Activated CD4-positive, CD25-positive, alpha-beta regulatory T cell (primary cell): ENCODE measurements at places on chromosomes 13 and 19.

DNA sequence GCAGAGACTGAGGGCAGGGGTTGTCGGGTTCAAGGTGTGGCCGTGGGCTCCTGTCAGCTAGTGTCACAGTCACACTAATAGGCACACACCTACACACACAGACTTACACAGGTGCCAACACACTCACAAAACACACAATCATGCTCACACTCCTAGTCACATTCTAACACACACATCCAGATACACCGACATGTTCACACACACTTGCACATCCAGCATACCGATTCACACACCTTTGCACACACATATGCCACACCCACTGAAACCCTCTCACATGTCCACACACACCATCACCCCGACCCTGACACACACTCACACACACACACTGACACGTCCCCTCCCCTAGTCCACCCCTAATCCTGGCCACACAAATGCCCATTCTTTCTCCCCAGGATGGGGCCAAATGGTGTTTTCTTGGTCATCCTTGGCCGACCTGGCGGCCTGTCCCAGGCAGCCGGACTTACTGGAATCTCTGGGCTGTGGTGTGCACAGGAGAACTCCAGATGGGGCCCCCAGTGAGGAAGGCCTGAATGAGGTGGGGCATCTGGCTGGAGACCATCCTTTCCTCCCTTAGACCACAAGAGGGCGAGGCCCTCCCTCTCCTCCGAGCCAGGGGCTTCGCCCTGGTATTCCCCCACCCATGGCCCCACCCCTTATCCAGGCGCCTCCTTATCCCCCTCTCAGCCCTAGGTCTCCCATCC lies 19.1 kb upstream of the PNMA8B start:
- DNase-seq = no peak

DNA sequence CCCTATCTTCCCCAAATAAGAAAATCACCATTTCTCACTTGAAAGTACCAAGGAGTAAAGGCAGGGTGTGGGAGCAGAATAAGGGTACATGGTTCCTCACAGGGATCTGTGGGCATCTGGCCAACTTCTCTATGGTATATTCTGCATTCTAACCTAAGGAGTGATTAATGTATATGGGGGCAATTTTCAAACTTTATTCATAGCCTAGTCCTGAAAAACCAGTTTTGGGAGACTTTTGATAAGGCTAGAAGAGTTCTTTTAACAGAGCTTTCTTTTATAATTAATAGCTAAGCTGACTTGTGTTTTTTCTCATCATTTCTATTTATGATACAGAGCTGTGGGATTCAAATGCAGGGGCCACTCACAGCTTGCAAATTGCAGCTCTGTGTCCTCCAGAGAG lies 852 bp downstream of the SCEL start:
- DNase-seq = no peak

GRCh38 chr13:95137096-95137495 lies 164.2 kb downstream of the ABCC4 start:
- DNase-seq = no peak

DNA sequence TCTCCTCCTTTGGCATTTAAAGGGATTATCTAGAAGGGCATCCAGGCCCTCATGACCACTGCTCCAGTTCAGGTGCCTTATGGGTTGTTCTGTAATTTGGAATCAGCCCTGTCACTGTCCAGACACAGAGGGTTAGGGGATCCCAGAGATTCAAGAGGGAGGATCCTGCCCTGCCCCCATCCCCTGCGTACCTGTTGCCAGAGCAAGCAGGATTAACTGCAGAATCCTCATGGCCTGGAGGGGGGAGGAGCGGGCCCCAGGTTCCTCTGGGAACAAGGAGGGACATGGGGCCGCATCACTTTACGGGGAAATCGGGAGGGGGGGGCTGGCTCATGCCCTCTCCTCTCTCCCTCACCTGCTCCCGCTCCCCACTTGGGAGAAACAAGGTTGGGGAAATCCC lies 1.0 kb downstream of the KLK11 start:
- DNase-seq = no peak

GRCh38 chr19:12596927-12597548 lies 13.6 kb downstream of the ZNF490 start:
- DNase-seq = no peak

DNA sequence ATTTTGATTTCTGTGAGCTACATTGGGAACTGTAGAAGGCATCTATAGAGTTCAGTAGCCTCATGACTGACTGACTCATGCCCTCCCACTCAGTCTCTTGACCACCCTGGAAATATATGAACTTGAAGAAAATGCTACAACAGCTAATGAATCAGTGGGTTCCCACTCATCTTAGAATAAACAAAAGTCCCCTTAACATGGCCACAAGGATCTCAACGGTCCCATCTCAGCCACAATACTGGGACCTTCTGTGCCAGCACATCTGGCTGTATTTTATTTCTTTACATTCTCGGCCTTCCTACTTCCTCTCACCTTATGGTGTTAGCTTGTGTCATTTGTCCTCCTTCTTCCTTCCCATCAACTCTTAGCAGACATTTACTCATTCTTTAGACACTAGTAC lies 619.8 kb downstream of the DCT start:
- no peak for DNase-seq

DNA sequence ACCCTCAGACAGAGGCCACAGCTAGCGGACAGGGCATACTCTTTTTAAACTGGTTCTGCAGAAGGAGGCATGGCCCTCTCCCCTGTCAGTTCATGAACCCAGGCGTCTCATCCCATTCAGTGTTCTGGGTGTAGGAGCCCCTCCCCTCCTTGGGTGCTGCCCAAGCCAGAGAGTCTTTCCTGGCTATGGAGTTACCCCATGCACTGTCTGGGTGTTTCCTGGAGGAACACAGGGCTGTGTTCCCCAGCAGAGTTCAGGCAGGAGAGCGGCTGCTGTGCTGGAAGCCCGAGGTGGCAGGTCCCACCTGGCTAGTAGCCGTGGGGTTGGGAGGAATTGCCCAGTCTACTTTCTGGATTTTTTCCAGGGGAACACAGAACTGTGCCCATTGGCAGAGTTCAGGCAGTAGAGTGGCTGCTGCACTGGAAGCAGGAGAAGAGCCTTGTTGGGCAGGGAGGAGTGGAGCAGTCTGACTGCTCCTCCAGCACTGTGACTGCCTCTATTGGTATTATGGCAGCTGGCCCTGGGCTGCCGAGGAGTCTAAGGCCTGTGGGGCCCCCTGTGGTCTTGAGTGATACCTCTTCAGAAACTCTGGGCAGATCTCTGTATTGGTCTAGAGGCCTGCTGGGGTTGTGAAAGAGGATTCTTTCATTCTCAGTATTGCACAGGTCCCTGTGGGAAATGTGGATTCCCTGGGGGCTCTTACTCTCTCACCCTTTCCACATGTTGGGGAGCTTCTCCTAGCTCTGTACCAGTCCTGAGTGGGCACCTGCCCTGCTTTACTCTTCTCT lies 168.3 kb downstream of the PCDH20 start:
- DNase-seq = no peak

DNA sequence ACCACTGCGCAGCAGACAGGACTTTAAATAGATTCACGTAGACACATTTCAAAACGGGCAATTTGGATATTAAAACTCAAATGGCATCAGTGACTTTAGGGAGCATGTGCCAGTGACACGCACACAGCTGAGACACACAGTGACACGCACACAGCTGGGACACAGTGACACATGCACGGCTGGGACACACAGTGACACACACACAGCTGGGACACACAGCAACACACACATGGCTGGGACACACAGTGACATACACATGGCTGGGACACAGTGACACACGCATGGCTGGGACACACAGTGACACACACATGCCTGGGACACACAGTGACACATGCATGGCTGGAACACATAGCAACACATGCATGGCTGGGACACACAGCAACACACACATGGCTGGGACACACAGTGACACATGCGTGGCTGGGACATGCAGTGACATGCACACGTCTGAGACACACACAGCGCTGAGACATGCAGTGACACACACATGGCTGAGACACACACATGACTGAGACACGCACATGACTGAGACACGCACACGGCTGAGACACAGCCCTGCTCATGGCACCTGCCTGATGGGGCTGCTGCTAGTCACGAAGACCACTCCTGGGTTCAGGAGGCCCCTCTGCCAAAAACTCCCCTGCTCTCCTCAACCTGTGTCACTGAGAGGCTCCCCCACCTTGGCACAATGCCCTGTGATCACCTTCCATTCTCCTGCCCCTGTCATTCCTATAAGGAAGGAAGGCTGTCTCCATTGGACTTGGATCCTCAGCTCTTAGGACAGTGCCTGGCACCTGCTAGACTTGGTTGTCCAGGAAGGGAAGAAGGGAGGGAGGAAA lies 52.5 kb downstream of the SOX1 start:
- no peak for DNase-seq

GRCh38 chr19:32313569-32314265 lies 31.7 kb upstream of the ZNF507 start:
- no peak for DNase-seq

DNA sequence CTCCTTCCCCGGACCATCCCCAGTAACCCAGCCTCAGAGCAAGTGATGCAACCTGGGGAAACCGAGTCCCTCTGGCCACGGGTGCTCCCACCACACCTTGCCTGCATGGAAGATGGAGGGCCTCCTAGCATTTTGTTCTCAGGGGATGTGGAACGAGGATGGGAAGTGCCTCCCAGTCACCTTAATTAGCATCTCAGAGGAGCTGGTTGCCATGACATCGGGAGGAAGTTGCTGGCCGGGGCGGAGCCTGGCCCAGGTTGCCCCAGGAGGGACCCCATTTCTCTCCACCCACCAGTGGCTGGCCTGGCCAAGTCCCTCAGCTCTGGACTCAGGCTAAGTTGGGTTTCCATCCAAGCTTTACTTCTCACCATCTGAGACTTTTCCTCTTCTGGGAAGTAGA lies 24.1 kb upstream of the PTPRS start:
- no peak for DNase-seq

GRCh38 chr19:55552206-55552605 lies 6.9 kb upstream of the SBK3 start:
- no peak for DNase-seq

GRCh38 chr19:55674459-55674840 lies 576 bp upstream of the EPN1 start:
- no peak for DNase-seq

- no peak for DNase-seq
These were observed 28.1 kb upstream of the SIAH3 start for GRCh38 chr13:45879666-45880065.

GRCh38 chr13:31982540-31982939 lies 49.0 kb upstream of the FRY start:
- no peak for DNase-seq

GRCh38 chr19:1719519-1719918 lies 33.8 kb upstream of the ONECUT3 start:
- no peak for DNase-seq

- DNase-seq = no peak
These were observed 117.5 kb downstream of the CCNA1 start for GRCh38 chr13:36549755-36550154.

GRCh38 chr19:40646743-40647254 lies 43.7 kb downstream of the NUMBL start:
- no peak for DNase-seq

GRCh38 chr13:60158321-60158801 lies 5.4 kb downstream of the DIAPH3 start:
- no peak for DNase-seq

DNA sequence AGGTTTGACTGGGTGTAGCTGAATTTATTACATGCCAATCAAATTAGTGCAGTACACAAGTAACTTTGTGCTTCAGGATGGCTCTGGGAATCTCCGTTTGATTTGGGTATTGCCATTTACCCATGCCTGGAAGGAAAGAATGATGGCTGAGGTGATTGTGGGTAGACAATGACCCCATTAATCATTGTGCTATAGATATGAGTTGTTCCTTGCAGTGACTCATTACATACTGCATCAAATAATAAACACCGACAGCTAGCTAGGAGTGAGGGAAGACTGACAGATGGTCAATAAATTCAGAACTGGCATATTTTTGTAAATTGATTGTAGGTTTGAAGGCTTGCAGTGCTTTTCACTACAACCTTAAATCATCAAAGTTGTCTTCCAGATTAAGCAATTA lies 1069.5 kb downstream of the DIAPH3 start:
- no peak for DNase-seq
